ENCODE measurements at places on chromosomes 4 and X. TPM values are rescaled to one million over a fixed set of nuclear protein-coding genes. Genes with fewer than 3 reads are reported as not detected.

DNA sequence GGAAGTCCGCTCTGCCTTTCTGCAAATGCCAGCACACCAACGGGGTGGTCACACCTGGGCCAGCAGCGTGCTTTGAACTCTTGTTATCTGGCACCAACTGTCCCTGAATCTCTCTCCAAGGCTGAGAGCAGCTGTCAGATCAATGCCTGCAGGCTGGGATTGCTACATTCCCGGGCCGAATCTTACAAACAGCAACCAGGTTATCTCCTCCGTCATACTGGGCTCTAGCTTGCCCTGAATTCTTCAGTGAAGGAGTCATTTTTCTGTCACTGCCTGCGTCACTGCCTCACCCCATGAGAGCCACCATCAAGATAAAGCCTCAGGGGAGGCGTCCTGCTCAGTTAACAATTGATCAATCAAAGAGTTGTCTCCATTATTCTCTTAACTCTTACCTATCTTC, 329.4 kb upstream of the PPARGC1A start:
- DNase-seq, result no peak
- H3K4me3 ChIP-seq, result no peak overlapping the region
- no peaks in the 10 kb centered on the region for H3K27me3 ChIP-seq
- no peak overlapping the region for H3K27ac ChIP-seq

GRCh38 chr4:101349801-101350064, 2.4 kb upstream of the PPP3CA start:
- no peak overlapping the region for H3K4me3 ChIP-seq
- H3K36me3 ChIP-seq, result no peaks in the 10 kb centered on the region
- DNase-seq, result no peak
- H3K4me1 ChIP-seq, result peaks cover 44% of the 10 kb centered on the region
- H3K27me3 ChIP-seq, result no peaks in the 10 kb centered on the region

- no peaks in the 10 kb centered on the region for H3K4me1 ChIP-seq
- no peaks in the 10 kb centered on the region for H3K36me3 ChIP-seq
- H3K27ac ChIP-seq, result no peak overlapping the region
- DNase-seq, result no peak
- no peak overlapping the region for H3K4me3 ChIP-seq
Measured at GRCh38 chr4:99630857-99631360, 26.7 kb downstream of the C4orf54 start.

GRCh38 chrX:41335198-41335957, 1.4 kb downstream of the DDX3X start:
- H3K27me3 ChIP-seq, result no peaks in the 10 kb centered on the region
- DNase-seq, result no peak
- peak overlapping the region; percentile 91 for H3K4me3 ChIP-seq
- peaks cover 53% of the 10 kb centered on the region for H3K4me1 ChIP-seq
- H3K36me3 ChIP-seq, result peaks cover 13% of the 10 kb centered on the region
- H3K27ac ChIP-seq, result peak overlapping the region; percentile 99

GRCh38 chr4:87975466-87975865, at the start of gene SPP1:
TSS of gene SPP1 (plus strand) at chr4:87975714. CDS start at chr4:87976896, 1,182 bp downstream.
- no peaks in the 10 kb centered on the region for H3K4me1 ChIP-seq
- H3K27ac ChIP-seq, result no peak within 1 kb of the TSS
- peaks cover 33% of the 10 kb centered on the region for H3K27me3 ChIP-seq
- no peaks in the 10 kb centered on the region for H3K36me3 ChIP-seq
- no peak for DNase-seq
- no peak within 1 kb of the TSS for H3K4me3 ChIP-seq

GRCh38 chr4:165716472-165716871, 156.6 kb upstream of the TLL1 start:
- DNase-seq, result no peak
- H3K36me3 ChIP-seq, result no peaks in the 10 kb centered on the region
- H3K4me3 ChIP-seq, result no peak overlapping the region
- no peak overlapping the region for H3K27ac ChIP-seq
- peaks cover 8% of the 10 kb centered on the region for H3K4me1 ChIP-seq

- no peak overlapping the region for H3K4me3 ChIP-seq
- no peaks in the 10 kb centered on the region for H3K27me3 ChIP-seq
- no peak for DNase-seq
Measured at GRCh38 chrX:50158593-50158992, 42.2 kb downstream of the AKAP4 start.

F8A2 gene
- total RNA-seq, result not detected

GRCh38 chr4:7660176-7661039, 225.7 kb upstream of the PSAPL1 start:
- no peak overlapping the region for H3K4me3 ChIP-seq
- no peaks in the 10 kb centered on the region for H3K4me1 ChIP-seq
- DNase-seq, result no peak
- H3K36me3 ChIP-seq, result no peaks in the 10 kb centered on the region
- no peak overlapping the region for H3K27ac ChIP-seq
- peaks cover 28% of the 10 kb centered on the region for H3K27me3 ChIP-seq

Data from left ventricle myocardium inferior (tissue), 1 donor.